ENCODE measurements at places on chromosomes 5 and 9. TPM values are rescaled to one million over a fixed set of nuclear protein-coding genes. Genes with fewer than 3 reads are reported as not detected.

GRCh38 chr5:139795074-139796001 lies at the start of gene PSD2:
TSS of gene PSD2 (plus strand) at chr5:139795808. CDS start at chr5:139809441, 13,633 bp downstream.
- no peak for DNase-seq

DNA sequence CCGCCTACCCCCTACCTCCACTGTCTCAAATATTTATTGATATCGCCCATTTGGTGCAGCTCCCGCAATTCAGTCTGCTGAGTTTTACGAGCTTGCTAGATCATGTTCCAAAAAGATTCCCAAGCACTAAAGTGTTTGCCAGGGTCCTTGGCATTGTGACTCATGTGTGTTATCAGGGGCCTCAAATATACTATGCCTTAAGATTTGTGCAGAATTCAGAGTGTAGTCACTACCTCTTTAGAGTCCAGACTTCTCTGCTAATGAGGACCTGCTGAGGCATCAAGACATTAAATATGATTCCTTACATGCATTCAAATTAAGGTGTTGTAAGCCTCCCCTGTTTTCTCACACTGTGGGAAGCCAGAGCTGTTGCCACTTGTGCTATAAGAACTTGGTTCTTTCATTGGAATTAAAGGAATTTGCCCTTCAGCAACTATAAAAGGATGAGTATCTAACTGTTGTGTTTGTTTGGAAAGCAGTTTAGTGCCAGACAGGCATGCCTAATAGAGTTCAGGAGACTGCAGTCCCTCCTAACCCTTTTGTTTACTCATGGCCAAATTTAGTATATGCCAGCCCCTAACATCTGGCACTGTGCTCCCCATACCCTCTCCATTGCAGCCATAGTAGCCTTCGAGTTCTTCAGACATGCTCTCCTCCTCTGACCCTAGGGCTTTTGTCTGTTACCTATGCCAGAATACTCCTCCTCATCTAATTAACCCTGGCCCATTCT lies 316.4 kb downstream of the NR3C1 start:
- DNase-seq = peak; percentile 97

- DNase-seq = no peak
Measured at GRCh38 chr5:96084874-96085506, 123.3 kb upstream of the ELL2 start.

DNA sequence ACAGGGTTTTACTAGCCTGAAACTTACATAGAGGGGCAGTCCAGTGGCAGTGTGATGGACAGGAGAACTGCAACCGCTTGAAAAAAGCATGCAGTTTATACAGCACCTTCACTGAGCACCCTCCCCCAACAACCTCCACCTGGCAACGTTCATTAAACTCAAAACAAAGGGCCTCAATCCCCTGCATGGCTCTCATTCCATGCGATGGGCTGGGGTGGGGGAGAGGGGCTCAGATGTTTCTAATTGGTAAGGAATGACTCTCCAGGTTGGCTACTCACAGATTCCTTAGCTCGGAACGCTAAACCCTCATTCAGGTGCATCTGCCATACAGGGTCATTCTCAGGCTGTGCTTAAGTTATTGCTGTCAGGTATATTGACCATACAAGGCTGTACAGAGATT lies 80.9 kb upstream of the ITGA1 start:
- DNase-seq = no peak

DNA sequence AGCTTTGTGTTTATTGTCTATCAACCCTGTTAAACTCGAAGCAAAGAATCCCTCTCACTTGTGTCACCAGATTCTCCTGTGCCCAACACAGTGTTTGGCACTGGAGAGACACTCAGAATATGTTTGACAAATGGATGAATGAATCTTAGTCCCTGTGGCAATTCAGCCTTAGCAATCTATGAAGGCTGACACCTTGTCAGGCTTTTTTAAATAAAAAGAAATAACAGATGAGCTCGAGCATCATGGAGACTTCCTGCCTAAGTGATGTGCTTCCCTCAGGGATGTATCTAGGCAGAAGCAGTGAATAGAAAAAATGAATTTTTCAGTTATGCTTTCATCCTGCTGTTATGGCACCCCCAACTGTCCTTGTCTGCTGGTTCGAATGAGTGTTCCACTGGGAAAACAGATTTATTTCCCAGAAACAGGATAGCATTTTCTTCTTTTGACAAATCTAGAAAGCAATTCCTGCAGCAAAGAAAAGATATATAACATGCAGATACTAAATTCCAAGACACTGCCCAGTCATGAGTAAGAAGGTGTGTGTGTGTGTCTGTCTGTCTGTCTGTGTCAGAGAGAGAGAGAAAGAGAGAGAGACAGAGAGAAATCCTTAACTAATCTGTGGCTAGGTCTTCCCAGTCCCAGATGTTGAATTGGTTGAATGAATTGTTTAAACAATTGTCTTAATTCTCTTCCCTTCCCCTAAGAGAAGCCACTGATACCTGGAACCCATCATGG lies 16.7 kb downstream of the MAMDC2 start:
- DNase-seq = peak; percentile 39

DNA sequence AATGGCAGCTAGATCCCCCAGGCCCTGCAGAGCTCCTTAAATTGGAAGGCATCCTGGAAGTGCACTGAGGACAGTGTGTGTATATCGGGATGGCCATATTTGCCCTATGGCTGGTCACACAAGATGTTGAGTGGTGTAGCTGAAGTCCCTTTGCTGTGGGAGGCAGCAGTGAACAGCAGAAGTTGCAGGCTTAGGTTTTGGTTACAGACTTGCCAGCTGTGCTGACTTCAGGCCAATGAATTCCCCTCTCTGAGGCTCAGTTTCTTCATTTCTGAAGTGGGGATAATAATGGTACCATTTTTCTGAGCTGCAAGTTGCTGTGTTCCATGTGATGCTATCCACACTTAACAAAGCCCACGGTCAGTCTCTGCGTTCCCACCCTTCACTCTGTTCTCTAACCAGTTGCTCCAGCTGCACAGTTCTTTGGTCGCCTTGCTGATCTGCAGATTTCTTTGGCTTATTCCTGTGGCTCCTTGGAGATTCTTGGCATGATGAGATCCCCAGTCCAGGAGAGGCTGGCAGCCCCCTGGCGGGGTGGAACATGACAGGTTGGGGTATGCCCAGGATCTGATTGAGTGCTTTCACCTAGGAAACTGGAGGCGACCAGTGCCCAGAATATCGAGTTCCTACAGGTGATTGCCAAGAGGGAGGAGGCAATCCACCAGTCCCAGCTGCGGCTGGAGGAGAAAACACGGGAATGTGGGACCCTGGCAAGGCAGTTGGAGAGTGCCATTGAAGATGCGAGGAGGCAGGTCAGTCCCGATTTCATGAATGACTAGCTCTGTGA lies 6.5 kb upstream of the GLE1 start:
- DNase-seq = no peak

- peak; percentile 69 for DNase-seq
Measured at GRCh38 chr9:79610791-79611614, 39.2 kb downstream of the TLE4 start.

N4BP3 gene
- 2.7 TPM for polyA plus RNA-seq

HTR1A gene
- not detected for polyA plus RNA-seq

ANKDD1B gene
- 0.07 TPM for polyA plus RNA-seq

SLC36A3 gene
- not detected for polyA plus RNA-seq

All from foreskin keratinocyte (primary cell).